EL (cell line): ENCODE measurements at places on chromosomes 5 and 9.

- DNase-seq: no peak
Observed at GRCh38 chr9:22382331-22382730, 64.3 kb upstream of the DMRTA1 start.

- DNase-seq: no peak
Observed at GRCh38 chr9:130565792-130566191, 13.6 kb upstream of the FUBP3 start.

GRCh38 chr5:96963267-96963666, 27.4 kb downstream of the LNPEP start:
- peak; percentile 73 for DNase-seq

DNA sequence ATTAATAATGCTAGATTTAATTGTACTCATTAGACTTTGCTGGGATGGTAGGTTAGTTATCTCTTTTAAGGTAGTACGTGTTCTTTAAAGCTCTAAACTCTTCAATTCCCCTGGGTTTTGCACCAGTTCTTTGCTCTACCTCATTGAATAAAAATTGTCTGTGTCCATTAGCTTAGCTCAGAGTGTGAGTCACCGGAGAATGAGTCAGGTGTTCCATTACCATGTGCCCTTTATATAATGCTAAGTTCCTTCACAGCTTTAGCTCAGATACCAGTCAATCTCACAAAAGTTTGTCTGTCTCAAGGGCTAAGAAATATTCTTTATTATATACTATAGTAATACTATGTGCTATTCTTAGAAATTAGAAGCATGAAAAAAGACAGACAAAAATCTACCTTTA, 339.4 kb downstream of the PRELID2 start:
- DNase-seq: peak; percentile 86

DNA sequence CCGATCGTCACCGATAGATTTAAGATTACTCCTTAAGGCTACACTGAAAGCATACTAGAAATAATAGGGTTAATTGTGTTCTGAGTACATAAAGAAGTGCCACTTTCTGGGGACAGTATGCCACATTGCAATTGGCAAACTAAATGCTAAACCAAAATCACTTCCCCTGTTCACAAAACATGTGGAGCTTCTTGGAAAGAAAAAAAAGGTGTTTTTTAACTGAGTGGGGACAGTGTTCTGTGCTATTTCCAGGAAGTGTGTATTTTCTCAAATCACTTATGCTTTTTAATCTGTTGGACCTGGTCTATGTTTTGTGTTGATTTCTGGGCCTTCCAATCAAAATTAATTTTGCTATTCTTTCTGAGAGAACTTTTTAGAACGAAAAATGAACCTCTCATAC, 149.3 kb upstream of the MPDZ start:
- no peak for DNase-seq

GRCh38 chr9:14937216-14937615, 27.0 kb upstream of the FREM1 start:
- no peak for DNase-seq

GRCh38 chr9:83012922-83013838, 49.8 kb downstream of the RASEF start:
- peak; percentile 26 for DNase-seq

GRCh38 chr5:56071470-56071869, 76.7 kb upstream of the IL6ST start:
- DNase-seq: no peak

DNA sequence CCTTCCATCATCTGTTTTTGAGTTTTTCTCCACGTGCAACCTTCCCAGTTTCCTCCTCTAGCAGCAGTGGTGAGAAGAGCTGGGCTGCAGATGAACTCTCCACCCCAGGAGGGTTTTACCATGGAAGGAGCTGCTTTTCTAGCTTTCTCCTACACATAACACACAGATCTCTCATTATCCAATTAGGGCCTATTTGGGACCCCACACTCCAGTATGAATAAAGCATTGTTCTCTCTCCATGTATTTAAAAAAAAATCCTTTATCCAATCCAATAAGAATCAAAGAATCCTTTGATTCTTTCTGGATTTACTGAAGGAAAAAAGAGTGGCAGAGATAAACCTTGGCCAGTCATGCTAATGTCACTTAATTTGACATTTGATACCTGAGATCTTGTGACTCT, 31.6 kb upstream of the NAA35 start:
- no peak for DNase-seq

- peak; percentile 5 for DNase-seq
Observed at GRCh38 chr5:6492934-6493333, 44.3 kb downstream of the UBE2QL1 start.

GRCh38 chr5:138967791-138968448, 92.8 kb upstream of the LRRTM2 start:
- DNase-seq: no peak

- DNase-seq: no peak
Observed at GRCh38 chr5:88881571-88881971, 1.4 kb downstream of the MEF2C start.

DNA sequence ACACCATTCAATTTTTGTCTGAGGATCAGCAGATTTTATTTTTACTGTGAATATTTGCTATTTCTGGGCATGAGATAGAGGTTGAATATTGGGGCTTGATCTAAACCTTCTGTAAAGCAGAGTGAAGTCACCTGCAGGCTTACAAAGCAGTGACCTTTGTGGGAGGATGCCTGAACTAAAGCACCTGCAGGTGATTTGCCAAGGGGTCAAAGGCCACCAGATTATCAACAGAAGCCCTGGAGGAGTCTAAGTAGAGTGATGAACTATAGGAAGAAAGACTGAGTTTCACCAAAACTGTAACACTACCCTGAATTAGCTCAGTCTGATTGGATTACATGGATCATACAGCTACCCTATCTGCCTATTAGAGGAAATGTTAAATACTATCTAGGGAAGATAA, 144.3 kb upstream of the PRLR start:
- no peak for DNase-seq

DNA sequence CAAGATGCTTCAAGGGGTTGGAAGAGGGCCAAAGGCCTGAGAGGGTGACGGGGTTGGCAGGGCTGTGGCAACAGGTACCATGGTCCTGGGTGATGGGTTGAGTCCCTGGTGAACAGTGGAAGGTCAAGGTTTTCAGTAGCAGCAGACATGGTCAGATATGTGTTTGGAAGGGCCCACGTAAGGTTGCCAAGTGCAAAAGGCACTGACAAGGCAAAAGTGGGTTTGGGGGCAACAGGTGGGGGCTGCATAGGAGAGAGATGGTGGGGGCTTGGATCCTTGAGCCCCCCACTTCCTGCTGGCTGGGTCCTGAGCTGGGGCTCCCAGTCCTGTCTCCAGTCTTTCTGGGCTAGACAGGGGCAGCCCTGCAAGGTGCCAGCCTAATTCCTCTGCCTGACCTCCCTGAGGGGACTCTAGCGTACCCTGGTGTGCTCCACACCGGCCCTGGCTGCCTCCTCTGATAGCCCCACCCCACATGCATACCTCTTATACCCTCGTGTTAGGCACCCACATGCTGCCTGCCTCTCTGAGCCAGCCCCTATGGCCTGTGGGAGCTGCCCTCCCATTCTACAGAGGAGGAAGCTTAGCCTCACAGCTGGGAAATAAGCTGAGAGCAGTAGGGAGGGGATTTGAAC, 20.9 kb upstream of the NSD1 start:
- DNase-seq: no peak

DNA sequence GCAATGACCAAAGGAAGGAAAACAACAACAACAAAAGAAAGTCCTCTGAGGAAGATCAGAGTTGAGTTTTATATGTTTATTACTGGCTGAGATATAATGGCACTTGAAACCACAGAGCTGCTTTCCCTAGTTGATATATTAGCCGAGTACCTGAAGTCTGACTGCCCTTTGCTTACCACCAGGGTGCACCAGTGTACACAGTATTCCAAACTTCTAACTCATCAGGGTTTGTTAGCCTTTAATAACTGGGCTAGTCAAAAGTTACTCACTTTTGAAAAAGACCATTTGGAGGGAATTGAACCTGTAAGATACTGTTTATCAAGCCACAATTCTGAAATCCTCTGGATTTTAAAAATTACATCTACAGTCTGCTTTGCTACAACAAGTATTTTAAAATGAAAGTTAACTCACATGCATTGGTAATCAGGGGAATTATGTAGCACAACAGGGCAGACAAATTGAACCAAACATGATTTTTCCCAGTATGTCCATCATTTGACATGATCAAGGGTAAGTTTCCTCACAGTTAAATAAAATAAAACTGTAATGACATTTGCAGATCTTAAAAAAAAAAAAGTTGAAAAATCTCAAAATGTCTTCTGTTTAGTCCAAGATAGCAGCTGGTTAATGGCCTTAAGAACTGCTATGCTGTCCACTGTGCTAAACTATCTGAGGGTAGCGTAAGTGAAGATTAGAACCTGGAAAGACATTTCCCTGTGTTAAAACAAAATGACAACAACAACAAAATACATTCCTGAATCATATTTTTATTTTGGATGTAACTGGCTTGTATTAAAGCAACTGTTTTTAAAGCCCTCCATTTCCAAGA, 57.3 kb upstream of the C6 start:
- peak; percentile 61 for DNase-seq

GRCh38 chr9:37286530-37287175, 135.8 kb upstream of the GRHPR start:
- DNase-seq: no peak

GRCh38 chr5:14681236-14681752, 16.8 kb downstream of the OTULIN start:
- no peak for DNase-seq

DNA sequence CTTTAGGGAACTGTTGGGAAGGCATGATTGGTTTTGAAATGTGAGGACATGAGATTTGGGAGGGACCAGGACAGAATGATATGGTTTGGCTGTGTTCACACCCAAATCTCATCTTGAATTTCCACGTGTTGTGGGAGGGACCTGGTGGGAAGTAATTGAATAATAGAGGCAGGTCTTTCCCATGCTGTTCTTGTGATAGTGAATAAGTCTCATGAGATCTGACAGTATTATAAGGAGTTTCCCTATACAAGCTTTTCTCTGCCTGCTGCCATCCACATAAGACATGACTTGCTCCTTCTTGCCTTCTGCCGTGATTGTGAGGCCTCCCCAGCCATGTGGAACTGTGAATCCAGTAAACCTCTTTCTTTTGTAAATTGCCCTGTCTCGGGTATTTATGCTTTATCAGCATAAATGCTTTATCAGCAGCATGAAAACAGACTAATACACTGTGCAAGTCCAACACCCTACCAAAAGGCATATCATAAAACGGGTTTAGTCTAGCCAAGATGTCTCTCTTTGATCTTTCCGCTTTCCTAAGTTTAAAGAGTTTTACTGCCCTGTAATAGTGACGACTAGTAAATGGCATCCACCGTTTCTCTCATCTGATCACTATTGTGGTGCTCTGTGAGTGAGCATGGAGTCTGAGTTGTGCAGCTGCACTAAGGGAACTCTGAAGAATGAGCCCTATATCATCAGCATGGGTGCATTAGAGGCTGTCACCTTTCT, 12.9 kb upstream of the ZNF782 start:
- DNase-seq: no peak
